ENCODE measurements at places on chromosomes 1 and 21.

GRCh38 chr1:15004396-15004795 lies 149.2 kb upstream of the TMEM51 start:
- no peak for DNase-seq

DNA sequence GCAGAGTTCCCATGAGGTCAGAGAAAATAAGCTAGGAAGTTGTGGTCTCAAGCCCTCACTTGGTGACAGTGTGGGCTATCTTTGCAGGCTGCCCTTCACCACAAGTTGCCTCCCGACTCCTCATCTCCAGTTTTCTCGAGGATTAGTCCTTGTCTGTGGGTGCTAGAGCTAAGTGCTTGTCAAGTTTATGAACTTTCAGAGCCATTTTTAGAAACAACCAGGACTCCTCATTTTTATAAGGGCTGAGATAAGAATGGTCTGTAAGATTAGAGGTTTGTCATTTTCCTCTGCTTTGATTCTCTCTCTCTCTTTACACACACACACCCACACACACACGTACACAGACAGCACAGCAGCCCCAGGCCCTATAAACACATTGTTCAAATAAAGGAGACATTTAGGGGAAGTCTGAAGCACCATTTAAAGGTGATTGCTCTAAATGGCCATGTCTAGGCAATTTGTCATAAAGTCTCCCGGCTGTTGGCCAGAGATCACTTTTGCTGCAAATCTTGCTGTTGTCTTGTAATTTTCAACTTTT lies 127.2 kb downstream of the LACTBL1 start:
- no peak for DNase-seq

GRCh38 chr1:245444147-245444828 lies 289.5 kb downstream of the KIF26B start:
- no peak for DNase-seq

- no peak for DNase-seq
Measured at GRCh38 chr1:16109571-16109970, 36.1 kb upstream of the FAM131C start.

DNA sequence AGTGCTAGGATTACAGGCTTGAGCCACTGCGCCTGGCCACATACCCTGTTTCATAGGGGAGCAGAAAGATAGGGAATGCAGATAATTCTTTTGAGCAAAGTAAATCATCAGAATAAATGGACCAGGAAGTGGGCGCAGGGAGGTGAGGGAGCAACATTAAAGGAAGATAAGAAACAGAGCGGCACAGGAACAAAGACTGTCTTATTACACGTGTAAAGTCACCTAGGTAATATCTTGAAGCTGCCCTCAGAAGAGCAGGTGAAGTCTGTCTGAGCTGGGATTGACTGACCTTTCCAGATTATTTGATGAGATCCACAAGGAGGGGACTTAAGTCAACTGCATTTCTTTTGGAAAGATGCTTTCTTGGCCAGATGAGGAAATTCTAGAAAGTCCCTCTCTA lies 7.7 kb downstream of the EPRS1 start:
- no peak for DNase-seq

DNA sequence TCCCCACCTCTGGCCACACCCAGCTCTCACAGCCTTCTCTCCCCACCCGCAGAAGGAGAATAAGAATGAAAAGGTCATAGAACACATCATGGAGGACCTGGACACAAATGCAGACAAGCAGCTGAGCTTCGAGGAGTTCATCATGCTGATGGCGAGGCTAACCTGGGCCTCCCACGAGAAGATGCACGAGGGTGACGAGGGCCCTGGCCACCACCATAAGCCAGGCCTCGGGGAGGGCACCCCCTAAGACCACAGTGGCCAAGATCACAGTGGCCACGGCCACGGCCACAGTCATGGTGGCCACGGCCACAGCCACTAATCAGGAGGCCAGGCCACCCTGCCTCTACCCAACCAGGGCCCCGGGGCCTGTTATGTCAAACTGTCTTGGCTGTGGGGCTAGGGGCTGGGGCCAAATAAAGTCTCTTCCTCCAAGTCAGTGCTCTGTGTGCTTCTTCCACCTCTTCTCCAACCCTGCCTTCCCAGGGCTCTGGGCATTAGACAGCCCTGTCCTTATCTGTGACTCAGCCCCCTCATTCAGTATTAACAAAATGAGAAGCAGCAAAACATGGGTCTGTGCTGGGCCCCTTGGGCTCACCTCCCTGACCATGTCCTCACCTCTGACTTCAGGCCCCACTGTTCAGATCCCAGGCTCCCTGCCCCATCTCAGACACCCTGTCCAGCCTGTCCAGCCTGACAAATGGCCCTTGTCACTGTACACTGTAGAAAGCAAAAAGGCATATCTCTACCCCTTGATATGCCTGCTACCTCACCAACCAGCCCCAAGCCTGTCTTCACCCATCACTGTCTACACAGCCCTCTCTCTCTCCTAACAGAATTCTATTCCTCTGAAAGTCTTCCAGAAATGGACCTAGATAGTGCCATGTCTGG lies 3.2 kb downstream of the S100A9 start:
- no peak for DNase-seq

- no peak for DNase-seq
Measured at GRCh38 chr1:186838380-186839040, 9.8 kb downstream of the PLA2G4A start.

GRCh38 chr1:210445485-210445884 lies 116.8 kb downstream of the HHAT start:
- DNase-seq = no peak

DNA sequence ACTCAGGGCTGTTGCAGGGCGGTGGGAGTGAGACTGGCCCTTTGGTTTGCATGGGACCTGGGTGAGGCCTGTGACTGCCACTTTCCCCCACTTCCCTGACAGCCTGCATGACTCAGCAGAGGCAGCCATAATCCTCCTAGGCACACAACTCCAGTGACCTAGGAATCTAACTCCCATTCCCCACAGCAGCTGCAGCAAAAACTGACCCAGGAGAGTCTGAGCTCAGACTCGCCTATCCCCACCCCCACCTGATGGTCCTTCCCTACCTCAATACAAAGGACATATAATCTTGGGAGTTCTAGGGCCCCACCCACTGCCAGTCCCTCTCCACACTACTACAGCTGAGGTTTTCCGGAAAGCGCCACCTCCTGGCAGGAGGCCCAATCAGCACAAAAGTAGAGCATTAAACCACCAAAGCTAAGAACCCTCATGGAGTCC lies 26.7 kb downstream of the NDC1 start:
- DNase-seq = no peak

DNA sequence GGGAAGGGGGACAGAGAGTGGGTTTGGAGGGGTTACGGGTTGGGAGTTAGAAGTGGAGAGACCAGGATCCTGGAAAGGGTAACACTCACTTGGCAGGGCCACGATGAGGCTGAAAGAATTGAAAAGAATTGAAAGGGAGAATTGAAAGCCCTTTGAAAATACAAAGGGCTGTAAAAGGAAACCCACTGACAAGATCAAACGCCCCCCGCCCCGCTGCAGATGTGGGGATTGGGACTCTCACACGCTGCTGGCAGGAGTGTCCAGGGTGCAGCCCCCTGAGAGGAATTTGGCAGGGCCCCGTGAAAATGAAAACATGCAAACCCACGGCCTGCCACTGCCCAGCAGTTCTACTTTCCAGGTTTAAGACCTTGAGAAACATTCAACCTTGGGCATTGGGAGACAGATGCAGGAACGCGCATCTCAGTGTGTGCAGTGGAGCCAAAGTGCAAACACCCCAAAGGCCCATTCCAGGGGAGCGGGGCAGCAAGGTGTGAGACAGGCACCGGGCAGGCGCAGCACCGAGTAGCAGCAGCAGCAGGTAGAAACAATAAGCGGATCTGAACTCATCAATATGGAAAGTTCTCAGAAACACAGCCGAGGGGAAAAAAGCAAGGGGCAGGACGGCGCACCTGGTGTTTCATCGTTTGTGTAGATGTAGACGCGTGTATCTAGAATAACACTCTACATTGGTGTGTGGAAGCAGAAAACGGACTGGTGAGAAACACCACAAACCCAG lies 8.3 kb upstream of the TNFRSF1B start:
- DNase-seq = no peak

DNA sequence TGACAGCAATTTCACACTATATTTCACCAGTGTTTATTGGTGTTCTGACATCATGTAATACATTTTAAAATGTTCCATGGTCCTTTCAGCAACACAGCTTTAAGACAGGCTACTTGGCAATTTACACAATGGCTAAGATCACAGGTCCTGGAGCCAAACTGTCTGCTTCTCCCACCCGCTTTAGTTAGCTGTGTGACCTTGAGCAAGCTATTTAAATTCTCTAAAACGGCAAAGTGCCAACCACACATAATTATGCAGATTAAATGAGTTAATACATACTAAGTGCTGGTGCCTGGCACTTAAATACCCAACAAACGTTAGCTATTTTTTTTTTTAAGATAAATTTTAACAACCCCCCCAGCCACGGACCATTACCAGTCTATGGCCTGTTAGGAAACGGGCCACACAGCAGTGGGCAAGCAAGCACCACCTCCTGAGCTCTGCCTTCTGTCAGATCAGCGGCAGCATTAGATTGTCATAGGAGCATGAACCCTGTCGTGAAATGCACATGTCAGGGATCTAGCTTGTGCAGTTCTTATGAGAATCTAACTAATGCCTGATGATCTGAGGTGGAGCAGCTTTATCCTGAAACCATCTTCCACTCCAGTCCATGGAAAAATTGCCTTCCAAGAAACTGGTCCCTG lies 26.9 kb downstream of the SOD1 start:
- peak; percentile 60 for DNase-seq

- DNase-seq = no peak
Measured at GRCh38 chr1:41576620-41577019, 92.1 kb upstream of the EDN2 start.

GRCh38 chr1:201709564-201710295 lies 119.2 kb upstream of the IPO9 start:
- DNase-seq = peak; percentile 33

GRCh38 chr1:150322310-150322709 lies 977 bp downstream of the PRPF3 start:
- no peak for DNase-seq

DNA sequence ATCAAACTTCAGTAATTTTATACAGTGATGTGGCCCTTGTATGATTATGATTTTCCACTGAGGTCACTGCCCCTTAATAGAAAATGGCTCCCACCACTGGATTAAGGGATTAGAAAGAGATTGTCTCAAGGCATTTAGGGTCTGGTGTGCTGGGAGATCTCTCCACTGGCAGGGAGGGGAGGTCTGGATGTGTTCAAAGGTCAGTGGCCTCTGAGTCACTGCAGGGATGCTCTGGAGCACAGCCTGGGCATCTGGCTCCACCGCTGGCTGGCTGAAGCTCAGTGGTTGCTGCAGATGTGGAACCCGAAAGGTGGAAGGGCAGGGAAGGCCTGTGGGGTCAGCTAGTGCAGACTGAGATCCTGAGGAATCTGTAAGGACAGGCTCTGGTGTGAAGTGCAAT lies 18.3 kb upstream of the CHI3L1 start:
- DNase-seq = no peak

DNA sequence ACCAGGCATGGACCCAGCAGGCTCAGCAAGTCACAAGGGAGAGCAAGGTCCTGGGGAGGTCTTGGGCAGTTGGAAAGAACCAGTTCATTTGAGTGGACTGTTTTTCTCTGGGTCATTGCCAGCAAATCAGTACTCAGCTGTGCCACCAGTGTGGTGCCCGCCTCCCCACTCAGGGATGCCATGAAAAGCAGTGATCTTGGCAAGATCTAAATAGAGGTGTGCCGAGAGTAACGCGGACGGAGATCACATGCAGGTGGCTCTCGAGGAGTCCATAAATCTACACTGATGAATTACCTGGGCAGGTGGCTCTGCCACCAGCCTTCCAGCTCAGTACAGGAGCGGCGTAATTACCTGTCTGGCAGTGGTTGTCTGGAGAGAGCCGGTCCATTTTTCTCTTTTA lies 642.2 kb downstream of the PTPRU start:
- no peak for DNase-seq

- DNase-seq = no peak
Measured at GRCh38 chr1:15022048-15022447, 131.5 kb upstream of the TMEM51 start.

DNA sequence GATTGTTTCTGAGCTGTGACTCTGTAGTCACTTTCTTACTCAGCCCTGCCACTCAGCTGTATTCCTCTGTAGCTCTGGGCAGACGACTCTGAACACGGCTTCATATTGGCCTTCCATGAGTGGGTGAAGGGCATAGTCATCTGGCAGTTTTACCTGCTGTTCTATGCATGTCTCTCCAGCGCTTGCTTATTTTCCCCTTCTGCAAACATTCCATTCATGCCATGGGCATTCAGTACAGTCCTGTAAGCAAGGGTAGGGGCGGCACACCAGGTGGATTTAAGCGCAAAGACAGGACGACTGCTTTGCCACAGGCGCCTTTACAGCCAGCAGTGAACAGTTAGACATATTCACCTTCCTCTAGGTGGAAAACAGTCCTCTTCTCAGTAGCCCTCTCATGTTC lies 4.4 kb upstream of the WDR26 start:
- DNase-seq = no peak

GRCh38 chr1:116075990-116076389 lies 35.2 kb upstream of the MAB21L3 start:
- no peak for DNase-seq

DNA sequence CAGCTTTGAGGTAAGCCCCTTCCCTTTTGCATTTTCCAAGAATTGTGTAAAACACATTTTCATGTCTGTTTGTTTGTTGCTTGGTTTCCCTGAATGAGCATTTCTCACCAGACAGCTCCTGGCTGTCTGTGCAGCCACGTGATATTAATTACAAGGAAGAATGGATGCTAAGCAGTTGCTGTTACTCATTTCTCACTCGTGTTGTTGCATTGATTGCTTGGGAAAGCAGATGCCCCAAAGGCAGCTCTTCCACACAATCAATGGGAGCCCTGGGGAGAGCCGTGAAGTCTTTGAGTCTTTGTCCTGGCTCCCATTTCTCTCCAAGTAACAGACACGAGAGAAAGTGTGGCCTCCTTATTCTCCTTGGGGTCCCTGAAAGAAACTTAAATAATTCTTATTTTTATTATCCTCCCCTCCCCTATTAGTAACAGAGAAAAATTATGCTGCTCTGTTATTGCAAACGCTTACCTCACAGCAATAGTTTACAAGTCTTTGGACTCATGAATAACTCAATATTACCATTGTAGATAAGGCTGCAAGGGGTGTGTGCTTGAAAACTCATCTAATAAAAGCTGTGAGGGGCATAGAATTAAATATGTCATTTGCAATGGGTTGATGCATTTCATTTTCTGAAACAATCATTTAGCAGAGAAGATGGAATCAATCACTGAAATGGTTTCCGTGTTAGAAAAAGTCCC lies 127.7 kb upstream of the CAMK1G start:
- no peak for DNase-seq
